Stimulated activated CD8-positive, alpha-beta memory T cell treated with anti-CD3 and anti-CD28 coated beads, Interleukin-15, amount 100 ng/mL, for 24 hours (primary cell): ENCODE measurements at places on chromosomes 2 and 18.

DNA sequence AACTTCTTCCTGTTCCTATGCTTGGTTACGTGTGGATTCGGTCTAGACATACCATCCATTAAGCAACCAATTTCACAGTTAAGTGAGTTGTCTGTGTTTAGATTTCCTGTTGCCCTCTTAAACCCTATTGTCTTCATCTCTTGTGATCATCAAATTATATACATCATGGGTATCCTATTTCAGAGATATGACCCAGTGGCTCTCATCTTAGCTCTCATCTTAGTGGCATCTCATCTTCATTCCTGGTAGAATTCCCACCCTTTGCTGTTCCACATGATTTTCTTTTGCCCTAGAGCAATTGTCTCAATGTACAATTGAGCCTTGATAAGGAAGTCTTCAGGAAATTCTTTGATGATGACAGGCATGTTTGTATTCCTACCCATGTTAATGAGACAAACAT lies 29.4 kb upstream of the FN1 start:
- no peak for DNase-seq

DNA sequence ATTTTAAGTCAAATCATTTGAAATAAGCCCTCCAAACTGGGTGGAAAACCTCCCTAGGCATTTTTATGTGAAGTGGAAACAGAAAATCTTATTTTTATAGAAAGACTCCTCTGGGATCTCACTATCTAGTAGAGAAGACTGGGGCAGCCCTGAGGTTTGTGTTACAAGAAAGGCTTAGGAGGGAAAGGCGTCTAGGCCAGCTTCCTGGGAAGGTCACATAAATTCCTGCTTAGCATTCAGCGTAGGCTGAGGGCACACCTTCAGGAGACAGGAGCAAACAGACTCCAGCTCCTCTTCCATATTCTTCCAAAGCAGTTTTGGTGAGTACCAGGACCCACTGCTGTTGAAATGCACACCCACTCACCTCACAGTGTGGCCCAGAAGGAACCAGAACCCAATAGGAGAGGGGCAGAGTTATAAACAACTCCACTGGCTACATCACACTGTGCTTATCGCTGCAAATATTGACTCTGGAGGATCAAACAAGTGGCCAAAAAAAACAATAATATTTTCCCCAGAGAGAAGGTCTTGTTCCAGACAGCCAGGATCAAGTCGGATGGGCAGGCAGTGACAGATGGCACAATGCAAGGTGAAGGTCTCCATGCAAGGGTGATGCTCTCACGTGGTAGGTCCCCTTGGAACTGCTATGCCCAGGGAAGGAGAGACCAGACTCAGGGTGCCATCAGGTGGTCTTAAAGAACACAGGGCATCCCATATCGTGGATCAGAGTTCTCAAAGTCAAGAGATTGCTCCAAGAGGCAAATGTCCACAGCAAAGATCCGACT lies 17.7 kb upstream of the IGFBP2 start:
- no peak for DNase-seq

GRCh38 chr2:51297488-51297887 lies 265.6 kb upstream of the NRXN1 start:
- DNase-seq, result no peak

- DNase-seq, result no peak
Observed at GRCh38 chr2:43001055-43001378, 208.6 kb upstream of the HAAO start.

DNA sequence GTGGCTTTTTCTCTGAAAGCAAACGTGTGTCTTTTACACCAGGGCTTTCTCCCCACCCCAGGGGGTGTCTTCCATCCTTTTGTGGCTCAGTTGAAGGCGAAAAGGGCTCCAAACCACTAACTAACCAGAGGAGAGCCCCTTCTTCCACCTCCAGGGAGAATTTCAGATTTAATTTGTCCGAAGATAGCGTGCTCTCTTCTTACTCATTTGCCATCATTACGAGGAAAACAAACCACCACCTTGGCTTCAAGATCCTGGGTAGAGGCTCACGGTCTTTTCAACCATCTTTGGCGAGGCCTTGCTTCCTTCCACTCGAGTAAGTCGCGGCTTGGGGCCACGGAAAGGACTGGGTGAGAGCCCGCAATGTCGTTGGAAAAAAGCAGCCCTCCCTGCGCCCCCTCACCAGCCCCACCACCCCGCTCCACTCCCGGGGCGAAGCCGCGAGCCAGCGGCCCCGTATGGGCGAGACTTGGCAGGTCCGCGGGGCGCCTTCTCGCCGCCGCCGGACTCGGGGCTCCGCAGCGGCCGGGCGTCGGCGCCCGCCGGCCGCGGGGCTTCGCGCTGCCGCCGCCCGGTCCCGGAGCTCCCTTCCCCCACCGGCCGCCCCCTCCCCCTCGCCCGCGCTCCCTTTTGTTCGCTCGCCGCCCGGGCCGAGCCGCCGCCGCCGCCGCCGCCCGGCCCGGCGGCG lies 1.7 kb upstream of the ZNF532 start:
- no peak for DNase-seq

DNA sequence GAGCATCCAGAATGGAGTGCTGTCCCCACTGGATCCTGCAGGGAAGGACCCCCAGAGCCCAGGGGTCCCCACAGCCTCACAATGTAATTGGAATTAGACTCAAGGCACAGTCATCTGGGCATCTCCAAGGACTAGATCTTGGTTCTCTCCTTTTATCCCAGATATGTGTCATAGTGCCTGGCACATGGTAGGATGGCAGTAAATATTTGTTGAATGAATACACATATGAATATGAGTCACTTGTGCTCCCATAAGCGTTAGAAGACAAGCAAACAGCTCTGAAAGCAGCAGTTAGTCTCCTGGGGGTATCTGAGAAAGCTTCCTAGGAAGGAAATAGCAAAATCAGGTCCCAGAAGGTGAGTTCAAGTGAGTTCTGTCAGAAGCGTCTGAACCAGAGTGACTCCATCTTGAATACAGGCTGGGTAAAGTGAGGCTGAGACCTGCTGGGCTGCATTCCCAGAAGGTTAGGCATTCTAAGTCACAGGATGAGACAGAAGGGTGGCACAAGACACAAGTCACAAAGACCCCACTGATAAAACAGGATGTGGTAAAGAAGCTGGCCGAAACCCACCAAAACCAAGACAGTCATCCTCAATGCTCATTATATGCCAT lies 234.1 kb upstream of the ID2 start:
- DNase-seq, result no peak

DNA sequence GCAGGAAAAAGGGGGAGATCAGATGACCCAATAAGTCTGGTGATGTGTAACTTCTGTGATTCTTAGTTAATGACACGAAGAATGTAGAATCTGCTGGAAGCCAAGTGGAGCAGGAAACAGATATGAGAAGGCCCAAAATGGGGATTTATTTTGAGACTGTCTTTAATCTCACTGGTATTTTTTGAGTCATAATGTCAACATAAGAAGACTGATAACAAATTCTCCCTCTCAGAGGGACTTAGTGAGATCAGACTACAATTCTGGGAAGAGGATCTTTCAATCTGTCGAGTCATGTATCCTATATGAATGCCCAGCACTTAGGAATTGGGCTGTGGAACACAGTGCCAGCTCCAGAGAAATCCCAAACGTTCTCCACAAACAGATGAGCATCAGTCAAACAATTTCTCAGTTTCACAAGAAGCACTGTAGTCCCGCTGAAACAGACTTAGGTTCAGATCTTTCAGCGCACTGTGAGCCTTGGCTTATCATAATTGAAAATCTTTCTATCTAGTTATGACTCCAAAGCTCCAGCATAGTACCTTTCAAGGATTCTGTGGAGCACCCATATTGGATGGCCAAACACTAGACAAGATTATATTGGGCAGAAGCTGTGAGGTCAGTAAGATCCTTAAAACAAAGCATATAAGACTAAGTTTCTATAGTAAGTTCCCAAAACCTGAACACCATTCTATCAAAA lies 738.2 kb downstream of the LRP1B start:
- DNase-seq, result no peak

GRCh38 chr2:15760232-15760910 lies 168.7 kb downstream of the DDX1 start:
- DNase-seq, result no peak

- DNase-seq, result no peak
Observed at GRCh38 chr18:37499044-37499443, 66.6 kb downstream of the CELF4 start.

- DNase-seq, result no peak
Observed at GRCh38 chr2:11433822-11434221, 32.1 kb downstream of the E2F6 start.

GRCh38 chr2:235666213-235666781 lies 172.5 kb downstream of the AGAP1 start:
- DNase-seq, result no peak

GRCh38 chr2:75495862-75496261 lies 64.9 kb downstream of the EVA1A start:
- no peak for DNase-seq

GRCh38 chr2:209525834-209526281 lies 102.0 kb downstream of the MAP2 start:
- DNase-seq, result no peak

- DNase-seq, result no peak
Observed at GRCh38 chr2:76711490-76711889, 810.7 kb downstream of the LRRTM4 start.

DNA sequence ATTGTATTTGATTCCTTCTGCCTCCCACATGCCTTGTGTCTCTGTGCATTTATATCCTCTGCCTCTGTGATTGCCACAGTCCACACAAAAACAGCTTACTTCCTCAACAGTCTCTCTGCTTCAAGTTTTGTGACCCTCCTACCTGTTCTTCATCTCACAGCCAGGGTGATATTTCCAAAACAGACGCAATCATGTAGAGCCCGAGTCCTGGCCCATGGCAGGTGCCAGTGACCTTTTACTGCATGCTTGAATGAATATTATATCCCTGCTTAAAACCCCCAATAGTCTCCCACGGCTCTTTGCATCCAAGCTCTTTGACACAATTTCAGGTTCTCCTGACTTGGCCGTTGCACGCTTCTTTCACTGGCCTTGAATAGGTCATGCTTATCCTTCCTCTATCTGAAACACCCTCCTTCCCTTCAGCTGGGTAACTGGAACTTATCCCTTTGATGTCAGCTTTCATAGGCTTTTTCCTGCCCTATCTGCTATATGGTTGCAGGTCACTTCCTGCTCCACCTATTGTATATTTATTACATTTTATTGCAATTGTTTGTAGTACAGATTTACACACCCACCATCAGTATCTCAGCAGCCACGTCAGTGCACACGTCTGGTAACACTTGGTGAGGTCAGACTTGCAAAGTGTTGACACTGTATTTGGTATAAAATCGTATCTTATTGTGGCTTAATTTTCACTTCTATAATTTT lies 29.7 kb upstream of the IL1B start:
- no peak for DNase-seq

DNA sequence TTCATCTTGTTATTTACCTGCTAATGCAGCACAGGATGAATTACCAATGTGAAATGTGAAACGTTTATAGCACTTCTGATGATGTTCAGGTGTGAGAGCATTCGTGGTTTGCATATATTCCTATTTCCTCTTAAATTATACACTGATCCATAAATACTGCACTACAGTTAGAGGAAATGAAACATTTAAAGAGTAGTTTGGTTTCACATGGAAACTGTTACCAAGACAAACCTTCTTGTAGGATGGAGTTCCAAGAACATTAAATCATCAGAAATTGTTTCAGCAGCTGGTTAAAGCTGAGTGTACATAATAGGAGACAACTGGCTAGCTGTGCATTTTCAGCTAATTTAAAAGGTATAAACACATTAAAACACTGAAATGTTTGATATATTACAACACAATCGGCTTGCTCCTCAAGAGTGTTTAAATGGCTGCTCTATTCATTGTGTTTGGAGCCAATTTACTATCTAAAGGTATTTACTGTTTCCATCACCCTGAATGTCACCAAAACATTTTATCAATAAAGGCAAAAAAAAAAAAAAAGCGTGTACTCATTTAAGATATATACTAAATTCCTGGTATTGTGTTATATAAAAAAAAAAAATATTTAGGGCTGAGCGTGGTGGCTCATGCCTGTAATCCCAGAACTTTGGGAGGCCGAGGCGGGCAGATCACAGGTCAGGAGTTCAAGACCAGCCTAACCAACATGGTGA lies 100.6 kb downstream of the DYM start:
- DNase-seq, result no peak

DNA sequence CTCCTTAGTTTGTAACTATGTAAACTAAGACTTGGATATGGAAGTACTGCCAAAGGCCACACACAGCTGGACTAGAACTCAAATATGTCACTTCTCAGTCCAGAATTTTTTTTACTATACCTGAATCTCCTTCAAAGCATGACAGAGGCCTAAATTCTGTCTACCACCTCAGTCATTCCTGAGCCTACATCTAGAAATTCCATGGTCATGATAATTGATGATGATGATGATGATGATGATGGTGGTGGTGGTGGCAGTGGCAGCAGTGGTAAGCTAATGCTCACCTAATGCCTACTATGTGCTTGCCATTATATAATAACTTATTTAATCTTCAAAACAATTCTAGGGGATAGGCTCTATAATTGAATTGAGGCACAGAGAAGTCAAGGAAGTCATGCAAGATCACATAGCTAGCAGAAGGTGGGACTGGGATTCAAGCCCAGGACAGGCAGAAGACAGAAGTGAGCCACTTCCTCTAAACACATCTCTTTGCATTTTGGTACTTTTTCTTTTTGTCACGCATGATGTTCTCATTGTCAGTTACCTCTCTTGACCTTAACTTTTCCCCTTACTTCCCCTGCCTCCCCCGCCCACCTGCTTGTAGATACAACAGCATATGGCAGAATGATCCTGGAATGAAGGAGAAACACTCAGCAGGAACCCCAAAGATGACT lies 539.3 kb downstream of the TNS1 start:
- DNase-seq, result no peak

- DNase-seq, result no peak
Observed at GRCh38 chr2:71940695-71941094, 207.0 kb downstream of the CYP26B1 start.

GRCh38 chr2:69617744-69618143 lies 25.8 kb downstream of the AAK1 start:
- no peak for DNase-seq
